Activated T-cell treated with anti-CD3 and anti-CD28 coated beads, Interleukin-2, amount 50 U/mL, for 24 hours (primary cell): ENCODE measurements at places on chromosomes 13 and 19.

- H3K4me3 ChIP-seq = peak overlapping the region; percentile 83
- peaks cover 45% of the 10 kb centered on the region for H3K4me1 ChIP-seq
- H3K36me3 ChIP-seq = peaks cover 33% of the 10 kb centered on the region
- H3K27me3 ChIP-seq = no peaks in the 10 kb centered on the region
- peak overlapping the region; percentile 89 for H3K27ac ChIP-seq
- peak; percentile 75 for DNase-seq
These were observed 1.2 kb downstream of the MKNK2 start for GRCh38 chr19:2049741-2050348.

DNA sequence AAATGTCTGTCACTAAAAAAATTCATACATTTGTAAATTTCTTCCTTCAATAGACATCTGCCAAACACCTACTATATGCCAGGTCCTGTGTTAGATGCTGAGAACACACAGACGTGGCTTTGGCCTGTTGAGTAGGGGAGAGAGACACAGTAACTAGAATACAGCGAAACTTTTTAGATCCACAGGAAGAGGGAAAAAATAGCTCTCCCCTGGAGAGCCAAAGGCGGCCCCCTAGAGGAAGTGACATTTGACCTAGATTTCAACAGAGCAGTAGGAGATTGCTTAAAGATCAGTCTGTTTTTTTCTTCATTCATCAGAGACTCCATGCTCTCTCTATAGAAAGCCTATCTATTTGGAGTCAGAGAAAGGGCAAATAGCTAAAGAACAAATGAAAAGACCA is 11.3 kb downstream of the LCP1 start:
- H3K27me3 ChIP-seq = no peaks in the 10 kb centered on the region
- peaks cover 89% of the 10 kb centered on the region for H3K36me3 ChIP-seq
- no peak for DNase-seq
- H3K27ac ChIP-seq = peak overlapping the region; percentile 98
- peaks cover 97% of the 10 kb centered on the region for H3K4me1 ChIP-seq
- peak overlapping the region; percentile 97 for H3K4me3 ChIP-seq

GRCh38 chr13:39306639-39307589 is 268.7 kb downstream of the NHLRC3 start:
- peaks cover 17% of the 10 kb centered on the region for H3K27me3 ChIP-seq
- peak overlapping the region; percentile 47 for H3K27ac ChIP-seq
- H3K4me3 ChIP-seq = no peak overlapping the region
- H3K4me1 ChIP-seq = peaks cover 4% of the 10 kb centered on the region
- no peak for DNase-seq

- H3K27me3 ChIP-seq = peaks cover 13% of the 10 kb centered on the region
- no peaks in the 10 kb centered on the region for H3K36me3 ChIP-seq
- H3K27ac ChIP-seq = no peak overlapping the region
- H3K4me1 ChIP-seq = peaks cover 36% of the 10 kb centered on the region
- DNase-seq = no peak
These were observed 110.9 kb downstream of the SACS start for GRCh38 chr13:23322353-23323336.

GRCh38 chr13:94878602-94879165 is 166.3 kb upstream of the SOX21 start:
- no peak for DNase-seq
- H3K27ac ChIP-seq = no peak overlapping the region
- no peak overlapping the region for H3K4me3 ChIP-seq
- no peaks in the 10 kb centered on the region for H3K4me1 ChIP-seq
- H3K27me3 ChIP-seq = no peaks in the 10 kb centered on the region

- H3K27ac ChIP-seq = no peak overlapping the region
- no peak for DNase-seq
- H3K27me3 ChIP-seq = no peaks in the 10 kb centered on the region
- H3K4me3 ChIP-seq = no peak overlapping the region
- H3K4me1 ChIP-seq = peaks cover 2% of the 10 kb centered on the region
These were observed 26.8 kb downstream of the AP1M1 start for GRCh38 chr19:16224293-16225045.

DNA sequence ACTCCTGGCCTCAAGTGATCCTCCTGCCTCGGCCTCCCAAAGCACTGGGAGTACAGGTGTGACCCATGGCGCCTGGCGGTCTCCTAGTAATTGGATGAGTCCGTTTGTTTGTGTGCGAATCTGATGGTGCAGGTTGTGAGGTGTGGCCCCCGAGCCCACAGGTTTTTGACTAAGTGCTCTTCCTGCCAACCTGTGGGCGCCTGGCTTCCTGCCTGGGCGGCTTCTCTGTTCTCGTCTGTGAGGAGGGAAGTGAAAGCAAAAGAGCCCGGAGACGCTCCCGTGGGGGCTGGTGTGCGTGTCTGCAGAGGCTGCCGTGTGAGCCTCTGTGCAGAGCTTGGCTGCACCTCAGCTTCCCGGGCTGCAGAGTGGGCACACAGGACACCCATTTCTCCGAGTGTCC is 10.0 kb downstream of the ARHGAP45 start:
- H3K4me1 ChIP-seq = peaks cover 73% of the 10 kb centered on the region
- peak overlapping the region; percentile 71 for H3K4me3 ChIP-seq
- peaks cover 85% of the 10 kb centered on the region for H3K36me3 ChIP-seq
- H3K27me3 ChIP-seq = no peaks in the 10 kb centered on the region
- peak overlapping the region; percentile 92 for H3K27ac ChIP-seq
- DNase-seq = peak; percentile 89

DNA sequence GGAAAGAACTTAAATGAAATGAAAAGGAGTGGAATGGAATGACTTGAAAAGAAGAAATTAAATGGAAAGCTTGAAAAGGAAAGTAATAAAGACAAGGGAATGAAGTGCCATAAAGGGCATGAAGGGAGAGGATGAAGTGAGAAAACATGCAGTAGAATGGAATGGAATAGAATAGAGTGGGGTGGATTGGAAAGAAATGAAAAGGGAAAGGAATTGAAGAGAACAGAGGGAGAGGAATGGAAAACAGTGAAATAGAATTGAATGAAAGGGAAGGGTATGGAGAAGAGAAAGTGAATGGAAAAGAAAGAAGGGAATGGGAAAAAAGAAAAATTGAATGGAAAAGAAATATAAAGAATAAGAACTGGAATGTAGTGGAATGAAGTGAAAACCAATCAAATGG is 9.2 kb upstream of the ZNF180 start:
- H3K4me1 ChIP-seq = no peaks in the 10 kb centered on the region
- no peak overlapping the region for H3K4me3 ChIP-seq
- H3K27ac ChIP-seq = no peak overlapping the region
- no peak for DNase-seq
- H3K27me3 ChIP-seq = peaks cover 64% of the 10 kb centered on the region

GRCh38 chr13:53311561-53311960 is 282.9 kb downstream of the OLFM4 start:
- no peaks in the 10 kb centered on the region for H3K27me3 ChIP-seq
- H3K36me3 ChIP-seq = no peaks in the 10 kb centered on the region
- no peaks in the 10 kb centered on the region for H3K4me1 ChIP-seq
- no peak for DNase-seq
- H3K4me3 ChIP-seq = no peak overlapping the region

GRCh38 chr13:77916488-77916887 is 2.1 kb downstream of the EDNRB start:
- no peak for DNase-seq
- H3K27me3 ChIP-seq = peaks cover 3% of the 10 kb centered on the region
- H3K4me3 ChIP-seq = no peak overlapping the region
- H3K36me3 ChIP-seq = no peaks in the 10 kb centered on the region
- H3K4me1 ChIP-seq = no peaks in the 10 kb centered on the region
- H3K27ac ChIP-seq = no peak overlapping the region

GRCh38 chr19:35098413-35099049 is 17.1 kb upstream of the FXYD3 start:
- no peaks in the 10 kb centered on the region for H3K36me3 ChIP-seq
- H3K27ac ChIP-seq = no peak overlapping the region
- no peaks in the 10 kb centered on the region for H3K27me3 ChIP-seq
- no peaks in the 10 kb centered on the region for H3K4me1 ChIP-seq
- no peak for DNase-seq

GRCh38 chr13:50376895-50377575 is 361.8 kb downstream of the KCNRG start:
- H3K36me3 ChIP-seq = peaks cover 7% of the 10 kb centered on the region
- no peak for DNase-seq
- no peak overlapping the region for H3K4me3 ChIP-seq
- no peak overlapping the region for H3K27ac ChIP-seq

- H3K27me3 ChIP-seq = peaks cover 37% of the 10 kb centered on the region
- DNase-seq = peak; percentile 48
- H3K4me3 ChIP-seq = no peak overlapping the region
- no peak overlapping the region for H3K27ac ChIP-seq
These were observed 8.7 kb downstream of the SIGLECL1 start for GRCh38 chr19:51259348-51260245.

GRCh38 chr13:71213252-71213821 is 653.7 kb downstream of the DACH1 start:
- no peak for DNase-seq
- no peak overlapping the region for H3K4me3 ChIP-seq
- no peaks in the 10 kb centered on the region for H3K4me1 ChIP-seq
- no peaks in the 10 kb centered on the region for H3K27me3 ChIP-seq

- H3K27ac ChIP-seq = no peak overlapping the region
- H3K4me1 ChIP-seq = peaks cover 21% of the 10 kb centered on the region
- peaks cover 19% of the 10 kb centered on the region for H3K27me3 ChIP-seq
- H3K36me3 ChIP-seq = no peaks in the 10 kb centered on the region
These were observed 34.2 kb upstream of the ARGLU1 start for GRCh38 chr13:106602178-106602577.

DNA sequence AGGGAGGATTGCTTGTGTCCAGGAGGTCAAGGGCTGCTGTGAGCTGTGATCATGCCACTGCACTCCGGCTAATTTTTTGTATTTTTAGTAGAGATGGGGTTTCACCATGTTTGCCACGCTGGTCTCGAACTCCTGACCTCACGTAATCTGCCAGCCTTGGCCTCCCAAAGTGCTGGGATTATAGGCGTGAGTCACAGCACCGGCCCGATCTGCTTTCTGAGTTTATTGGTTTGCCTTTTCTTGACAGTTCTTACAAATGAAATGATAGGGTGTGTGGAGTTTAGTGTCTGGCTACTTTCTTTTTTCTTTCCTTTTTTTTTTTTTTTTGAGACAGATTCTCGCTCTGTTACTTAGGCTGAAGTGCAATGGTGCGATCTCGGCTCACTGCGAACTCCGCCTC is 848 bp downstream of the C19orf44 start:
- H3K4me1 ChIP-seq = peaks cover 18% of the 10 kb centered on the region
- no peak for DNase-seq
- peak overlapping the region; percentile 90 for H3K4me3 ChIP-seq
- H3K27ac ChIP-seq = no peak overlapping the region

DNA sequence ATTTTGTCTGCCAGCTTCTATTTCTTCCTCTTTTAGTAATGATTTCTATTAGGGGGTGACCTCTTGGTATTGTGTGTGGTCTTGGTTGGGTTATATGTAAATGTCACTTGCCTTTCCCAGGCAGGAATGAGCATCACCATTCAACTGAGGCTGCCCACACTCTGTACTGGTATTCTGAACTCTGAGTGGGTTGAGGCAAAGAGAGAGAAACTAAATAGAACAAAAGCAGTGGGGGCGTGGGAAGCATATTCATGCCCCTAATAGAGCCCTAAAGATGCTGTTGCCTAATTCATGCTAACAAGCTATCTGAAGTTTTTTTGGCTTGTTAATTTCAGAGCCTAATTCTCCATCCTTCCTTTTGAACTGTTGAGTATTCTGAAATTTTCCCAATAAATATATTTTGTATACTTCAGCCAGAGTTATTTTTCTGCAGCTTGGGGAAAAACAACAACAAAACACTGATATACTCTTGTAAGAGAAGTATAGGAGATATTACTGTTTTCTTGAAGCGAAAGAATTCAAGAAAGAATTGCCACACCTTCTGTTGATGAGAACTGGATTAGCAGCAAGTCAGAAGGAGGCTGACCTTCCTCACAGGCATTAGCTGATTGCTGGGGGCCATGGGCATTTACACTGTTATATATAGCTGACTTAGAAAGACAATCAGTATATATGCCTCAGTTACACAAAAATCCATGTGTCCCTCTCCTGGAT is 315.8 kb upstream of the KLF12 start:
- H3K4me3 ChIP-seq = no peak overlapping the region
- no peaks in the 10 kb centered on the region for H3K36me3 ChIP-seq
- no peak overlapping the region for H3K27ac ChIP-seq
- peaks cover 14% of the 10 kb centered on the region for H3K27me3 ChIP-seq

DNA sequence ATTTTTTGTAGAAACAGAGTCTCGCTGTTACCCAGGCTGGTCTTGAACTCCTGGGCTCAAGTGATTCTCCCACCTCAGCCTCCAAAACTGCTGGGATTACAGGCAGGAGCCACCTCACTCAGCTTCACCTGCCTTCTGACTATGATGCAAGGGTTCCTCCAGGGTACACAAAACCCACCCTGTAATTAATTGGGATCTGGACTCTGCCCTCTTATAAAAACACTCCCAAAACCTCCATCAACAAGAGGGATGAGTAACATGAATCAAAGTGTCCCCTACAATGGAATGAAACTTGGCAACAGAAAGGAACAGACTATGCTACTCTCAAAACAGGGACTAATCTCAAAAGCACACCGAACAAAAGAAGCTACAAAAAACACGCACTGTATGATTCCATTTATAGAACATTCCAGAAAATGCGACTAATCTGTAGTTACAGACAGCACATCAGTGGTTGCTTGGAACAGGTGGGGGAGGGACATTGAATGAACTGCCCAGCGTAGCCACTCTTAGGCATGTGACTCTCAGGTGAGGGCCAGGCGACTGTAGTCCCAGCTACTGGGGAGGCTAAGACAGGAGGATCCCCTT is 3.2 kb upstream of the PRR36 start:
- DNase-seq = no peak
- peaks cover 28% of the 10 kb centered on the region for H3K27me3 ChIP-seq
- peaks cover 10% of the 10 kb centered on the region for H3K4me1 ChIP-seq
- no peaks in the 10 kb centered on the region for H3K36me3 ChIP-seq
- no peak overlapping the region for H3K4me3 ChIP-seq
- no peak overlapping the region for H3K27ac ChIP-seq

- peaks cover 16% of the 10 kb centered on the region for H3K4me1 ChIP-seq
- peak overlapping the region; percentile 36 for H3K4me3 ChIP-seq
- H3K27me3 ChIP-seq = no peaks in the 10 kb centered on the region
- no peak for DNase-seq
- peaks cover 51% of the 10 kb centered on the region for H3K36me3 ChIP-seq
- H3K27ac ChIP-seq = peak overlapping the region; percentile 72
These were observed 60.7 kb downstream of the ZNF429 start for GRCh38 chr19:21566073-21566472.

GRCh38 chr19:33248954-33249613 is 23.4 kb upstream of the SLC7A10 start:
- no peak overlapping the region for H3K27ac ChIP-seq
- DNase-seq = no peak
- no peaks in the 10 kb centered on the region for H3K4me1 ChIP-seq
- peaks cover 2% of the 10 kb centered on the region for H3K27me3 ChIP-seq

- H3K4me1 ChIP-seq = peaks cover 17% of the 10 kb centered on the region
- H3K4me3 ChIP-seq = peak overlapping the region; percentile 81
These were observed 12.1 kb upstream of the PSMD8 start for GRCh38 chr19:38362076-38362945.

DNA sequence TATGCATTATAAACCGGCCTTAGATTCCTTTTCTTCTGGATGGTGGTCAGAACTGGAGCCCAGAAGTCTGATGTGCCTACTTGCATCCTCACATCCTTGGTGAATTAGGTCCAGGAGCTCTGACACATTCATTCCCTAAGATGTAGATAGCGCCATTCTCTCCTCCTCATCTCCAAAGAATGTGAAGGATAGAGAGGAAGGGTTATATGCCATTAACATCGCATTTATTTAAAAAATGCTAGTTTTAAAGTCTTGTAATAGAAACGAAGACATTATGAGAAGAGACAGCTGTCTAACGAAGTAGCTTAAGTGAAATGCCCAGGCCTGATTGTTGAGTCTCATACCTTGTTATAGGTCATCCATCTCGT is 9.7 kb downstream of the MBNL2 start:
- H3K4me3 ChIP-seq = no peak overlapping the region
- DNase-seq = no peak
- no peaks in the 10 kb centered on the region for H3K27me3 ChIP-seq
- H3K4me1 ChIP-seq = peaks cover 57% of the 10 kb centered on the region
- peaks cover 24% of the 10 kb centered on the region for H3K36me3 ChIP-seq
